HAP-1 (cell line): ENCODE measurements at places on chromosomes 13 and 19.

- DNase-seq, result no peak
These were observed 294.5 kb downstream of the SLC7A1 start for GRCh38 chr13:29301027-29301426.

GRCh38 chr13:114019367-114019766, 45.5 kb upstream of the C13orf46 start:
- DNase-seq, result peak; percentile 60

GRCh38 chr13:72508392-72508791, 219.0 kb downstream of the MZT1 start:
- no peak for DNase-seq

- no peak for DNase-seq
These were observed 32.1 kb downstream of the SBNO2 start for GRCh38 chr19:1141944-1142343.

DNA sequence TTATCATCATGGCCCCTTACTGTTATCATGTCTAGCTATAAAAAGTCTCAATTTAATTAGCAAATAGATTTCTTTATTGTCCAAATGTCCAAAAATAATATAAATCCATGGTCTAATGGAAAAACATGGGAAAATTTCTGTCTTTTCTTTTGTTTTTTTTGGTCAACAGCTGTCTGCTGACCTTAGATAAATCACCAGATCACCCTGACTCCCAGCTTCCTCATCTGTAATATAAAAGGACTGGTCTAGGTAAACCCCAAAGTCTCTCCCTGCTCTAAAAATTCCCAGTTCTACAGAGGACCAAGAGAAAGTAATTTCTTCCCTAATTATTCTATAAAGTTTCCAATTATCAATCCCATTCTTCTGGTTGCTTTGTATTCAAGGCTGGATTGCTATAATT, 30.7 kb upstream of the RCBTB2 start:
- no peak for DNase-seq

GRCh38 chr13:111920932-111921705, 145.8 kb upstream of the SOX1 start:
- DNase-seq, result no peak

- no peak for DNase-seq
These were observed 96.2 kb downstream of the COL4A2 start for GRCh38 chr13:110403315-110403714.

- no peak for DNase-seq
These were observed 229.7 kb downstream of the KCNRG start for GRCh38 chr13:50244713-50245574.

DNA sequence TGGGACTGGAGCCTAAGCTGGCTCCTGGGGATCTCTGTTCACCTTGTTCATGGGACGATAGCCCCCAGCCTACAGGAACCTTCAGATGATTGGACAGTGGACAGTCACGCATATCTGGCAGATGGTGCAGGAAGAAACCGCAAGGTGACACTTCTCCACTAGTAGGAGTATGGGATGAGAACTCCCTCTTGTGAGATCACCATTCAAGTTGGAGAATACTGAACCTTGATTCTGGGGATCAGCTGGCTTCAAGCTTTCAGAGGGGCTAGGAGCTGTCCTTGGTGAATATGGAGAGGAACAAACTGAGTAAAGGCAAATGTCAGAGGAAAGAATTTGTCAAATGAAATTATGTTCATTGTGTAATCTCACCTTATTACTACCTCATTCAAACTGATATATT, 204.5 kb downstream of the PDS5B start:
- no peak for DNase-seq

DNA sequence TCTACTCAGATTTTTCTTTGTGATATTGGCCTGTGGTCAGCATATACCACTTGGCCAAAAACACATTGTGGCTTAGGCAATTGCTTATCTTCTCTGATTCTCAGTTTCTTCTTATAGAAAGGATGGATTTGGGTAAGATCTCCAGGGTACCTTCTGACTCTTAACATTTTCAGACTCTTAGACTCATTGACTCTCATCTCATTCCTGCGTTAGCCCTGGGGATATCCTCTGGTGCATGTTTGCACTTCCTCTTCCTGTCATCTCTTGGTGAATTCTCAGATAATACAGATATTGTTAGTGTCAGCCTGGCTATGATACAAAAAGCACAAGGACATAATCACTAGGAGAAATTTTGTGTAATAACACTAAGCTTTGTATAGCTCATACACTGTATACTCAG, 492.5 kb upstream of the GPC6 start:
- no peak for DNase-seq

DNA sequence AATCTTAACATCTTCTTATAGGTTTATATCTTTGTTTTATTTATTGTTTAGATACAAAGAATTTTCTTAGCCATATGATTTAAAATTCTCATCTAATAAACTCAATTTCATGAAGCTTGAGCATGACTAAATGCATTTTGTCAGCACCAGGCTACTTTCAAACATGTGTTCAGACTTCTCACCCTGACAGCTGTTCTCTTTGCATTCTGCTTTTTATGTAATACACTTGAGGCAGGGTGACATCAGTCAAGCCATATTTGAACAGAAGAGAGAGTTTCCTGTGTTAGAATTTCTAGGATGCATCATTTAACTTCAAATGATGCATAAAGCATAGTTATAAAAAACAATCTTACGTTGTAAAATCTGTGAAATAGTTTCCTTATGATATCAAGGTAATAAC, 1295.1 kb upstream of the PCDH20 start:
- no peak for DNase-seq

DNA sequence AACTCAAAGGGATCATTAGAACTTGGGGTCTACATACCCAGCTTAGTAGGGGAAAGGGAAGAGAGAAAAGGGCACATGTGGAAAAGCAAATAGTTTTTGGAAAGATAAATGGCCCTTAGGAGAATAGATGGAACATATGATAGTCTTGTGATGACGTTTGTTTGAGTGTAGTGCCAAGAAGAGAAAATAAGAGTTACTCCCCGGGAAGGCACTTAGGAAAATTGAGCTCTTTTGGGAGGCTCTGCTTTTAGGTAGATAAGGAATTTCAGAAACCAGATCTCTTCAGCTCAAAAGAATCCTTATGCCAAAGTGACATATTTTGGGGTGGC, 44.8 kb upstream of the SERTM1 start:
- no peak for DNase-seq

DNA sequence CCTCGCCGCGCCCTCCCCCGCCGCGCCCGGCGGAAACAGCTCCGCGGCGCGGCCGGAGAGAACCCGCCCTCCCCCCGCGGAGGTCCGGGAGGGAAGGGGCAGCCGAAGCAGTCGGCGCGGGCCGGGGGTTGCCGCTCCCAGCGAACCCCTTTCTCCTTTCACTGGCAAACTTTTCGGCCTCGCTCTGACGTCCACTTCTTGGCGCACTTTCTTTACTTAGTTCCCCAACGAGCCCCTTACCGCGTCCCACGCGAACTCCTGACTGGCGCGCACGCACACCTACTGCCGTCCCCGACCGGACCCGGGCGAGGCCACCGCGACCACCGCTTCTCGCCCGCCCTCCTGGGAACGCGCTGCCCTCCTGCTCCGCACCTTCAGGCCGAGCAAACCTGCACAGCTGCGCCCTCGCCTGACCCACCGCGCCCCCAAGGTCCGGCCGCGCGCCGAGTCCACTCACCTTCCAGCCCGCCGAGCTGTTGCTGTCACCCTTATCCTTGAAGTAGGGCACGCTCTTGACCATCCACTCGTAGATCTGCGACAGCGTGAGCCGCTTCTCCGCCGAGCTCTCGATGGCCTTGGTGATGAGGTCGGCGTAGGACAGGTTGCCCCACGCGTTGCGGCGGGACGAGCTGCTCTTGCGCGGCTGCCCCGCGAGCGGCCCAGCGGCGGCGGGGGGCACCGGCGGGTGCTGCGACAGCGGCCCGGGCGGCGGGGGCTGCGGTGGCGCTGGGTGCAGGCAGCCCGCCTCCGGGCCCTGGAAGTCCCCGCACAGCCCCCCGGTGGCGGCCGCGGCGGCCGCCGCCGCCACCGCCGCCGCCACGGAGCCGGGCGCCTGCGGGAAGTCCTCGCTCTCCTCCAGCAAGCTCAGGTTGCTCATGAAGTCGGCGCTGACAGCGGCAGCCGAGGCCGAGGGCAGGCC, 1.1 kb downstream of the FOXO1 start:
- DNase-seq, result peak; percentile 44

- no peak for DNase-seq
These were observed 62.3 kb downstream of the CHST8 start for GRCh38 chr19:33683881-33684537.

- no peak for DNase-seq
These were observed 6.8 kb downstream of the PIK3R2 start for GRCh38 chr19:18159810-18160209.

GRCh38 chr13:89982407-89983095, 1364.9 kb upstream of the MIR17HG start:
- no peak for DNase-seq
